Esophagus squamous epithelium (tissue), 5 donors: ENCODE measurements at places on chromosomes 16 and 17.

DNA sequence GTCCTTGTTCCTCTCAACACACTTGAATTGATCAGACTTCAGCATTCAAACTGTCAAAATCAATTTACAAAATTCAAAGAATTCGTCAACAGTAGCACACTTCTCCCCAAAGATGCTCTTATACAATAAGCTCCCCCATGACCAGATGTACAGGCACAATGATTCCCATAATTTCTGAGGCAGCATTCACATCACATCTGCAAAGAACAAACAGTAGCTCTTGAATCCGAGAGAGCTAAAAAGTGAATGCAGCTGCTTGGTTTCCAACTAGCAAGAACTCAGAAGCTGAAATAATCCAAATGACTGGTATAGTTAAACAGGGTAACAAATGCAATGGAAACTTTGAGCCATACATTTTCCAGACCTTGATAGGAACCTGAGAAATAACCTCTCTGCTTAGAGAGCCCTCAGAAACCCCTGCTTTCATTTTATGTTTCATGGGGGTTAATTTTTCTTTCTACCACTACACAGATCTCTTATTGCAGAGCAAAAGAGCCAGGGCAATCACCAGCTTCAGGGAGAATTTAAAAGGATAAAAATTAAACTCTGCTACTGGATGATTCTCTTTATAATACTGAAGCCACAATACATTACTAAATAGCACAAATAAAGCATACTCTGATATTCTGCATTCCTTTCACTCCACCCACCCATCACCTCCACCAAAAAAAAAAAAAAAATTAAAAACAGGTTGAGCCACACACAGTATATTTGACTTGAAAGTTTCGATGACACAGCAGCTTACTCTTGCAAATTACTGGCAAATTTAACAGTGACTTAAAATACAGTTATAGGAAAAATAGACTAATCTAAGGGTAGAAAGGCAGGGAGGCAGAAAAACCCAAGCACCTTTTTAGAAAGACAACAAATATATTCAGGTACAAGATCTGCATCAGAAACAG lies 23.1 kb upstream of the TMEM97 start:
- no peak for DNase-seq

DNA sequence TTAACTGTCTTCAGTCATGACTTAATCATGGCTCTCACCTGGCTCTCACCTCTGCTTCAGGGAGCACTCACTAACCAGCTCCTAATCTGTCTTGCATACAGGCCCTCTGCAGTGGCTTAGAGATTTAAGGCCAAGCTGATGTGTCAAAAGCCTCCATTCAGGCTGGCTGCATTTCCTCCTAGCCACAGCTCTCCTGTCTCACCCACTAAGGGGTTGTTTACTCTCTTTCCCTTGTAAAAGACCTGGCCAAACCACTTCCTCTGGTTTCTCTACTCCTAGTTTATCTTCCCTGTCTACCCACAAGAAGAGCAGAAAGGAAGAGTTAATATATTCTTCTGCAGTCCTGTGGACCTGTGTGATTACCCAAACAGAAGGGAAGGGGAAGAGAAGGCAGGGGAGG lies 9.3 kb upstream of the ASIC2 start:
- DNase-seq, result no peak

GRCh38 chr17:4691686-4692085 lies 12.3 kb downstream of the PELP1 start:
- DNase-seq, result no peak

DNA sequence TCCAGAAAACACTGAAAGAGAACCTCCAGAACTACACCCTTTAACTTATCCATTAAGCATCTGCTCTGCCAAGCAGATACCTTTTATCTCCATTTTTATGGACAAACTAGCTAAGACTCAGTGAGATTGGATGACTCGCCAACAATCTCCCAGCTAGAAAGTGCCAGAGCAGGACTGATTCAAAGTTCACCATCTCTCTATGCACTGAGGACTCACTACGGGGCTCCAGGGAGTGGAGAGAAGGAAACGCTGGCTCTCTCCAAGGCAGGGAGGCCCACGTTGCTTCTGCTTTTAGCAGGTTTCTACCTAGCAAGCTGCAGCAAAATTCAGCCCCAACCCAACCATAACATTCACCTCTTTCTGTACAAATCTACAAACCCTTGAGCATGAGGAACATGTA lies 52.8 kb upstream of the ARHGAP44 start:
- no peak for DNase-seq

- no peak for DNase-seq
Measured at GRCh38 chr16:57555831-57556230, 13.4 kb downstream of the ADGRG5 start.

DNA sequence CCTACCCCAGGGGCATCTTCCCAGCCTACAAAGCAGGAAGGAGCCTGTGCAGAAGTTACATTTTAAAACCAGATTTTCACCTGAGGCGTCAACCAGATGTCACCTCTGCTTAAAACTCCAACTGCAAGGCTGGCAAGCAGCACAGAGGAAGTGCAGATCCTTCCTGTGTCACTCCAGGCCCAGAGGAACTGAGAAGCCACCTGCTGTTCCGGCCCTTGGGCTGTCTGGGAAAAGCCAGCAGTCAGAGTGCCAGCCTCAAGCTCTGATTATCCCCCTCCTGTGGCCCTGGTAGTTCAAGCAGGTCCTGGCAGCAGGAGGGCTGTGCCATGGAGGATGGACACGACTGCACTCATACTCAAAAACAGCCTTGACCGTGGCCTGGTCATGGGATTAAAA lies 10.2 kb downstream of the POLR2C start:
- no peak for DNase-seq

DNA sequence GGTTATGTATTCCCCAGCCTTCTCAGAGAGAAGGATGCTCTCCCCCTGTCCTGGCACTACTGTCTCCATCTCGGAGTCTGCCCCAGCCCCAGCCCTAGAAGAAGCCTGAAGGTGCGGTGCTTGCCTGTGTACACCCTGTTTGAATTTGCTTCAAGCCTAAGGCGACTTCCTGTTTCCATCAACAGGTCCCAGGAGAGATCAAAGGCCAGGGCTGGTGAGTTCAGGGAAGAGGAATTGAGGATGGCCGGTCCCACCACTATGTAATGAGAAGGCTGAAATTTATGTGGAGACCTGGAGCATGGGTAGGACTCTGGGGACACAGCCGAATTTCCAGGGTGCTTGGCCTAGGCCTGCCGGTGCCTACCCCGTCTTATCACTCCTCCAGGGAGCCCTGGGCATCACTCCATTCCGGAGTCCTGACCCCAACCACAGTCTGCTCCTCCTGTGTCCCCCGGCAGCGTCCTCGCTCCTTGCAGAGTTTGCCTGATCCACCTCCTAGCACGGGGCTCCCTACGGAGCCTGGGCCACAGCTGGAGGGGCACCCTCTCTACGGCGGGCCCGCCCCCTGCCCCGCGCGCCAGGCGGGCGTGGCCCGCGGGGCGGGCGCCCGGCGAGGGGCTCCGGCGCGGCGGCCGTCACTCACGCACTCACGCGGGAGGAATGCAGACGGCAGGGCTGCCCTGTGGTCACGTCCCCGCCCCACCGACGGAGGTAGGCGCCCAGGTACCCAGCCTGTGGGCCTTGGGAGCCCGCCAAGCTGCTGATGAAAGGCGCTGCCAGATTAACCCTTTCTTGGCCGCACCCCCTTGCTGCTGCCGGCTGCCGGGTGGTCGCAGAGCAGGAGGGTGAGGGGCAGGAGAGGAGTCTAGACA lies 53.8 kb upstream of the TAC4 start:
- no peak for DNase-seq
